Psoas muscle (tissue), 8 donors: ENCODE measurements at places on chromosomes 6 and 20. TPM values are rescaled to one million over a fixed set of nuclear protein-coding genes. Genes with fewer than 3 reads are reported as not detected.
A peak's percentile ranks its signal among the peaks of the same experiment; 100 is the strongest.

- DNase-seq, result no peak
These were observed 212.0 kb upstream of the PCSK2 start for GRCh38 chr20:17014756-17015366.

DNA sequence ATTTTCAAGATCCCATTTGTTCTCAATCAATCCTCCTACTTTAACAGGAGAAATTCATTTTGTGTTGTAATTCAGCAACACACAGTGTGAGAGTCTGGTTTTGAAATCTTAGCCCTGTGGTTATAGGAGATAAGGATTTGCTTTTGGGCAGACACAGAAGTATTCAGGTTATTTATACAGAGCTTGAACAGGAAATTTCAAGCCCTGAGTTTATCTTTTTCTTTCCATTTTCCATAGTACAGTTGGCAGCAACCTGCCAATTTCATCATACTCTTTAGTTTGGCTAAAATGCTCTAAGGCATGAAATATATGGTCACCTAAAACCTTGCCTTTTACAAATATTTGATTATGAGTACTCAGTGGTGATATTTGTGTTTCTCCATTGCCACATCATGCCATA, 41.4 kb downstream of the PKIB start:
- DNase-seq, result no peak

DNA sequence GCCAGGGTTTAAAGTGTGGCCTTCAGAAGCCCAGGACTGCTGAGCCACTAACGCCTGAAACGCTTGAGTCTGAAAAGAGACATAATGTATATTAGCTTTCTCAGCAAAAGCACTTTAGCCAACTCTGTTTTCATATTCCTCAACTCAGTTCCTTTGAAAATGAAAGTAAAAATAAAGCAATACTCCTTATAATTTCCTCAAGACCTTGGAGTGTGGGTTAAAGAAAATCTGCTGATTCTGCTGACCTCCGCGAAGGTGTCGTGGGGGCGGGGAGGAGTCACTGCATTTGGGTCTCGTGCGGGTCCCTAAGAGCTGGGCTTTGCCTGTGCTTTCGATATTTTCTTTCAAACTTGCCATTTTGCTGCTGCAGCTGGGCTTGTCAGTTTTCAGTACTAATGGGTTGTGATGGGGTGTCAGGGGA, 142.2 kb upstream of the ARID1B start:
- no peak for DNase-seq

DNA sequence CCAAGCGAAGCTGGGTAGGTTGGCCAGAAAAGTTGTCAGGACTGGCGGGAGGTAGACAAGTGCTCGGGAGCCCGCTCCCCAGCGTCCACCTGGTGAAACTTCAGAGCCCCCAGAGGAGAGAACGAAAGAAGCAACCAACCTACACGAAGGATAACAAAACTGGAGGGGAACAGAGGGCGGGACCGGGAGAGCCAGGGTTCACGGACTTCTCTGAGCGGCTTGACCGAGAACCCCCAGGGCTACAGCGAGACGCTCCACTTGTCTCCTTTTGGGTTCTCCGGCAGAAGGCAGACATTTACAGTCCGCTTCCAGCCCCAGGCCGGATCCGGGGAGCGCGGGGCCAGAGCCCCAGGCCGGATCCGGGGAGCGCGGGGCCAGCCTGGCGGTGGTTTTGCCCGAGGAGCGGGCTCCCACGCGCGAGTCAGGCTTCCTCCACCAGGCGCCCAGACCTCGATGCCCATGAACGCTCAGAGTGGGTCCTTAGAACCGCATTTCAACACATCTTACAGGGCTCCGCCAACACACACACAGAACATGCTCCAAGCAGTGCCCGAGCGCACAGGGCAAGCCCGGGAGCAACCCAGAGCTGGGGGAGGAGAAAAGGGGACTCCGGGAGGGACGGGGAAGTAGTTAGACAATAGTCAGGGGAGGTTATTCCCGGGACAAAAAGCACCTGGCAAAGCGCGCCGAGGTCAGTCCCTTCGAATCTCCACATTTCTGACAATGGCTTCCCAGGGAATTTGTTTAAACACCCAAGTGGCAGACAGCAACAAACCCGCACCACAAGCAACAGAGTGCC, 1.1 kb downstream of the PTPRK start:
- peak; percentile 33 for DNase-seq

GRCh38 chr6:7390226-7390878, 744 bp downstream of the RIOK1 start:
- DNase-seq, result no peak

GRCh38 chr6:148851683-148852556, 105.1 kb downstream of the UST start:
- DNase-seq, result no peak

GRCh38 chr6:101614774-101615173, 221.3 kb downstream of the GRIK2 start:
- DNase-seq, result no peak

- DNase-seq, result no peak
These were observed 682 bp upstream of the SLA2 start for GRCh38 chr20:36646678-36647077.

DNA sequence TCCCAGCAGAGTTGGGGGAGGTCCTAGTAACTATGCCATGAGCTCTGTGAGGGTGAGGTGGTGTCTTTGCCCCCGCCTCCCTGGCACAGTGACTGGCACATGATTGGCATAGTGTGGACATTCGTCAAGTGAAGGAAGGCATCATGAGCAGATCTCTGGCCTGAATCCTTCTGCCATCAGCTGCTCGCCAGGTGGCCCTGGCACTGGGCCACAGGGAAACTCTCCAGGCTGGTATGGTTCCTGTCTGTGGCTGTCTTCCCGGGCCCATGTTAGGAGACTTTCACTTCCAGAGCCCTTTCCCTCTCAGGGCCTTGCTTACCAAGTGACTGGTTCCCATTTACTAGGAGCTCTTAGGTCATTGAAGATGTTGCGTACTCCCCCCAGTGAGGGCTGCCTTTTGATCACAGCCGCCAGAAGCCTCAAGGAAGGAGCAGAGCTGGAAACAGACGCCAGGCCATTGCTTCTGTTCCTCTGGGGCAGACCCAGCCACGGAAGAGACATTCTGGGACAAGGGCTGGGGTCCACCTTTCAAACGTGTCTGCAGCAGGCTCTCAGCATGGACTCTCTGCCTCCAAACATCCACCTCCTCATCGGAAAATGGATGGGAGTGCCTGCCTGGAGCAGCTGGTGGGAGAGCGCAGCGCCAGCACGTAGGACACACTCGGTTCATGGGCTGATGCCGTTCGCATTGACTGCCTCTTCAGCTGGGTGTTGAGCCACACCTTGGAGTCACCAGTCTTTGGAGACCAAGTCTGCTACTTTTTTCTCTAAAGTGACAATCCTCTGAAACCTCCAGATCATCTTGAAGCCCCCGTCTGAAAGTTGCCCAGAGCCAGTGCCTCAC, 67.2 kb downstream of the PTPN1 start:
- DNase-seq, result peak; percentile 94

- no peak for DNase-seq
These were observed 192.5 kb downstream of the MYLK4 start for GRCh38 chr6:2558098-2558680.

- peak; percentile 78 for DNase-seq
These were observed 180.0 kb downstream of the TBXT start for GRCh38 chr6:165987483-165988301.

DNA sequence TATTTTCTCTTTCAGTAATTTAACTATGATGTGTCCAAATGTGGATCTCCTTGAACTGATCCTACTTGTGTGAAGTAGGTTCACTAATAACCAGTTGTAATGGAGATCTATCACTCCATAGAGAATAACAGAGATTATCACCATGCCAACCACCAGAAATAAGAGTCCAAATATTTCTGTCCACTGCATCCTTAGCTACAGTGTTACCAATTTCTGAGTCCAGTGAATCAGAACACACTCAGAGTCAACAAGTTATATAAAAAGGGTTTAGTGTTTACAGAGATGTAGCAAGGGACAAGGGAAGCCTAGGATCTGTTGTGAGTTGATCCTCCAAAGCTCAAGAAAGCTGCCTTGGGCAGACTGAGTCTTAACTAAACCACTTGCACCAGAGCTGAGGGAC, 882.8 kb downstream of the TBC1D32 start:
- no peak for DNase-seq

DNA sequence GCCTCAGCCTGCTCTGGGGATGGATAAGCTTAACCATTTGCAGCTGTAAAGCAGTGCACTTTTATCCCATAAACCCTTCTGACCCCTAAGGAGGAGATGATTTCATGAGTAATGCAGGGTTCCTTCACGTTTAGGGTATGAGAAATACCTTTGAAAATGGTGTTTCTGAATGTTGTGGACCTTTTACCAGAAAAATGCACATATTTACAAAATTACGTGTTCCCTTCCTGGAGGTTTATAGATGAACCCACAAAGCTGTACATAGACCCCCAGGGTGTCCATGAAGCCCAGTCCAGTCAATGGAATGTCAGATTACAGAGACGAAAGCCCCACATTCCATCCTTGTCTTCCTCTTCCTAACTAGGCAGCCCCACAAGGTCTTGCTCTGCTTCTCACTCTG, 78.6 kb upstream of the INSM1 start:
- DNase-seq, result no peak

- DNase-seq, result no peak
These were observed 11.6 kb downstream of the BACH2 start for GRCh38 chr6:90285042-90285481.

DNA sequence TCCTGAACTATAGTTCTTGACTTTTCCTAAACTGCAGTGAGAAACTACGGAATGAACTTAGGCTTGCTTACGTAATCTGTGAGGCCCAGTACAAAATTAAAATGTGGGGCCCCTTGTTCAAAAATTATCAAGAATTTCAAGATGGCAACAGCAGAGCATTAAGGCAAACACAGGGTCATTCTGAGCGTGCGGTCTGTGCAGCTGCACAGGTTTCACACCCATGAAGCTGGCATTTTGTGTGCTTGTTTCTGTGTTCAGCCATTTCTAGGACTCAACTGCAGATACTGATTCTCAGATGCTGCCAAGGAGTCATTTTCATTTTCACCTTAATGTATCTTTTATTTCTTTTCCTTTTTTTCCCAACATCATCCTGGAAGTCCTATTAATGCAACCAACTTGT, 49.6 kb upstream of the HBS1L start:
- no peak for DNase-seq

DNA sequence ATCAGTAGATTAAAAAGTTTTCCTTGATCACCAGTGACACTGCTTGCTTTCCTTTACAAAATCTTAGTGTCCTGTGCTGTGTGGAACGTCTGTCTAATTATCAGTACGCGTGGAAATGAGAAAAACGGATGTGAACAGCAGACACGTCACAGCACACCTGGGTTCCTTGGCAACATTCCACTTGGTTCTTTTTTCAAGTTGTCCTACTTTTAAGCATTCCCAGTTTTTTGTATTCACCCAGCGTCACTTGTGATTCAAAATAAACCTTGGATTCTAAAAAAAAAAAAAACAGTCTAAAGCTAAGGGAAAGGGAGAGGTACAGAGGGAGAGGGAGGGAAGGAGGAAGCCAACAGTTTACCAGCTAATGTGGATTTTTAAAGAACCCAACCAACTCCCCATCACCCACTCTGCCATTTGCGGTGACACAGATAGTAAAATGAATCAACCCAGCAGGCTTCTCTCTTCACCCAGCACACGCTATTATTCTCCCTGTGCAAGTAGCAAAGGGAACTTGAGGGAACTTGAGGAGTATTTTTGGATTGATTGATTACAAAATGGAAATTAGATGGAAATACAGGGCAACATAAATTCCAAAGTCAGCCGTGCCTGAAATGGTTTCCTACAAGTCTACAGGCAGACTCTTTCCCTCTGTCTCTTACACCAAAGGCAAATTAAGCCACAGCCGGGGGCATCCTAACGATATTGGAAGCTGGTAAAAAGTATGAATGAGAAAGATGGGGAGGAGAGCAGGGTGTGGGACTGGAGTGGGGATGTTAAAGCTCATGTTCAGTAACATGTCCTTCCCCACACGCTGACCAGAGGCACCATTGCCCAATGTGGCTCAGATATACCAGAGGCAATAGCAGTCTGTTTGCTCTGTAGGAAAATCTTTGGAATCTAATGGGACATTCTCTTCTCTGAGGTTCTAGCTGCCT, 129.8 kb downstream of the SASH1 start:
- DNase-seq, result no peak

DNA sequence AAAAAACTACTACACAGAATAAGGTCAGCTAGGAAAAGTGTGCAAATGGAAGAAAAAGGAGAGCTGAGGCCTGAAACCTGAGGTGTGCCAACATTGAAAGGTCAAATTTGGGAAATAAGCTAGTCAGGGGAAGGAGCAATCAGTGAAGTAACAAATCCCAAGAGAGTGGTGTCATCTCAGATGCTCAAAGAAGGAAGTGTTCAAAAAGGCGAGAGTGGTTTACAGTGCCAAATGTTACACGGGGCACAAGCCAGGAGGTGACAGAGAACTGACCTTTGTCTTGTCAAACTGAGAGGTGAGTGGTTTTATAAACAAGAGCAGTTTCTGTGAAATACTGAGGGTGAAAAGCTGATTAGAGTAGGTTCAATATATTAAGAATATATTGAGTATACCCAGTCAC, 83.0 kb upstream of the TCF21 start:
- DNase-seq, result no peak

Gene CITED2
- total RNA-seq, result 34.8 TPM

Gene ANKS1A
- 8.0 TPM for total RNA-seq

Gene CGA
- total RNA-seq, result 0.52 TPM

Gene FOXP4
- total RNA-seq, result 12.2 TPM

Gene NMBR
- total RNA-seq, result not detected

Gene NOX3
- not detected for total RNA-seq

Gene FAM217A
- not detected for total RNA-seq
